ENCODE measurements at places on chromosomes 2 and 18.

DNA sequence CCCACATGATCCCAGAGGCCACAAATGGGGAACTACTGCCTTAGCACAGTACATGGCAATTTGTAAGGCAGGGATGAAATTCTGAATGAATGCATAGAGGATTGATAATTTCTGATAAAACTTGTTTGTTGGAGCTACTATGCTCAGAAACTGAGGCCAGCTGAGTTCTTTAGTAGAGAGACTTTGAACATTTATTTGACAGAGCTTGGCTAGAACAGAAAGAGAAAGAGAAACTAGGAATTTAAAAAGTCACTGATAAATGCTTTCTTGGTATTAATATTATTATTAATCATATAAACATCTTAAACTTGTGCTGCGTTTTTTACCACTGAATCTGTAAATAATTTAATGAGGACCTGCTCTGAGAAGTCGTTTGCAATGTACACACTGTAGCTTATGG lies 923.7 kb upstream of the CNTNAP5 start:
- no peak for DNase-seq

DNA sequence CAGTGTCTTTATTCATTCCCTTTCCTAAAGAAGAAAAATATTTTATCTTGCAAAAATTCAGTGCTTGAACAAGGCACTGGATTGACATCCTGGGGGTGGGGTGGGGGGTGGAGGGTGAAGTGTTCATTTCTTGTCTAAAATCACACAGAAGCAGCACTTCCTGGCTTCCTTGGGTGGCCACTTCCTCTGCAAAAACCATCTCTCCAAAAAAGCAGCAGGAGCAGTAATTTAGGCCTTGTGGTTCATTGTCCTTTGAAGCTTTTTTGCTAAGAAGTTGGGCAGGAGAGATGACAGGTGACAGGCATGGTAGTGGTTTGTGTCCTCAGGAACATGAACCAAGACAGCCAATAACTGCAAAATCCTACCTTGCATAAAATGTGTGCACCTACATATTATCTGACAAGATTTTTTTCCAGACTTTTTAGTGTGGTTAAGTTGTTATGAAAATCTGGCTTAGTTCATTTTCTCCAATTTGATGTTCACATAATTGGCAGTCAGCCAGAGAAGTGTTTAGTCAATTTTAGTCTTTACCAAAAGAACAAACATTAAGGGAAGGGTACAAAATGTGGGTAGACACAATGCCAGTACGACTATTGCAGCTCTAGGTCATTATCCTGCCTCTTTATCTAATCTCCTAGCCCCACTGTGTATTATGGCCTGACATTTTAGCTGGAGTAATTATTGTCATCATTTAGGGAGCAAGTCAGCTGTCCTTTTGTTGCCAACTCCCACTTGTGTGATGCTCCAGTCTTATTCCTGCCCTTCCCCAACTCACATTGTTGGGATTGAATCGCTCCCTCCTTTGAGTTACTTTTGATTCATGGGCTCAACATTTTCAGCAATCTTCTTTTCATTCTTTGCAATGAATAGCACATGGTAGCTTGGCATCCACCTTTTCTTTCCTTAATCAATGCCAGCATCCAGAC lies 177.2 kb downstream of the MYO3B start:
- DNase-seq = no peak

- peak; percentile 65 for DNase-seq
Observed at GRCh38 chr2:23563673-23564614, 179.0 kb downstream of the KLHL29 start.

DNA sequence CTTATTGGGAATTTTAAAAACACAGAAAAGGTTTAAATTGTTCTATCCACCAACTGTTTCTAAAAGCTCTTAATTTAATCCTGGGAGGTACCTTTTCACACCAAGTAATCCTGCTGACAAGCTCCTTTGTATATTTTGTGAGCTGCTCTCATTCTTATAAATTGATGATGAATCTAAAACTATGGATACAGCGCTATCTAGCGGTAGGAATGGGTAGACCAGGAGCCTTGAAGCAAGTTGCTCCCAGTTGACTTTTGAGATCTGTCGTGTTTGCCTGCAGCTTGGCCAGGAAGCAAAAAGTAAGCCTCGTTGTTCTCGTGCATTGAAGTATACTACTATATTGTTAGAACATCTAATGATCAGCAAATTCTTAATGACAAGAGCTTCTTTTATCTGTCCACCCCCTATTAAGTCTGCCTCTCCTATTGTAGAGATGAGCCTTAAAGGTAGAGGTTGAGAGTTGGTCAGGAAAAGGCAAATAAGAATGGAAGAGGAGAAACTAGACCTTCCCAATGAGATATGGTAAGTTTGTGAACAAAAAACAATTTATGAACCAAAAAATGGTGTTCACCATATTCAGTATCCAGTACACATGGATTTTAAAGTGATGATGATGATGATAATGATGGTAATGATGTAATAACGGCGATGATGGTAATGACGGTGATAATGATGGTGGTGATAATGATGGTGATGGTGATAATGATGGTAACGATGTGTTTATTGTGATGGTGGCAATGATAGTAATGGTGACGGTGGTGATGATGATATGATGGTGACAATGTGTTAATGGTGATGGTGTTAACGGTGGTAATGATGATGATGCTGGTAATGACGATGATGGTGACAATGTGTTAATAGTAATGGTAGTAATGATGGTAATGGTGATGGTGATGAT lies 212.1 kb upstream of the NCKAP5 start:
- peak; percentile 82 for DNase-seq

- DNase-seq = no peak
Observed at GRCh38 chr2:860259-860855, 90.3 kb upstream of the SNTG2 start.

Measured in epithelial cell of esophagus (primary cell).